Erythroblast (primary cell): ENCODE measurements at places on chromosomes 5 and 9.

- peak; percentile 11 for DNase-seq
Observed at GRCh38 chr9:89234205-89235067, 55.8 kb upstream of the SHC3 start.

DNA sequence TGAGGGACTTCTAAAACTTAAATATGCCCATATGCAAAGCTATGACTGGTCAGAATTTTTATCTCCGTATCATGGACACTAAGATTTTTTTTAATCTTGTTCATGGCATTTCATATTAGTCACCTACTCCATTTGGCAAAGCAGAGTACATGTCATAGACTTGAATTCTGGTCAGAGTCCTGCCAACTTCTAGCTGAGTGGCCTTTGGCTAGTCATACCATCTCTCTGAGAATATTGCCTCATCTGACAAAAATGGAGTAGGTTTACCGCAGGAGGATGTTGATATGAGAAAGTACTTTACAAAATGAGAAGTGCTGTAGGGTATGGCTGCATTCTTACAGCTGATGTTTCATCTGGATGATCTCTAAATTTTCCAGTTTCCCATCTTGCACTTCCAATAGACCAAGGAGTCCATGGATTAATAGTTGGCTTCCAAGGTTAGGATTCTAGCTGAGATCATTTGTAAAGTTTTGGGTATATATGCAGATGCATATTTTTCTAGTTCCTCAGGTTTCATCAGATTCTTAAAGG lies 150.8 kb upstream of the NR3C1 start:
- no peak for DNase-seq

- DNase-seq = no peak
Observed at GRCh38 chr5:65341835-65342234, 139.9 kb downstream of the ADAMTS6 start.

- no peak for DNase-seq
Observed at GRCh38 chr5:16505140-16505891, 39.7 kb upstream of the ZNF622 start.

GRCh38 chr5:96256795-96257470 lies 176.1 kb downstream of the PCSK1 start:
- DNase-seq = peak; percentile 39

- DNase-seq = no peak
Observed at GRCh38 chr5:91277840-91278239, 105.3 kb downstream of the ARRDC3 start.

- peak; percentile 58 for DNase-seq
Observed at GRCh38 chr9:131312822-131313770, 23.6 kb downstream of the PLPP7 start.

DNA sequence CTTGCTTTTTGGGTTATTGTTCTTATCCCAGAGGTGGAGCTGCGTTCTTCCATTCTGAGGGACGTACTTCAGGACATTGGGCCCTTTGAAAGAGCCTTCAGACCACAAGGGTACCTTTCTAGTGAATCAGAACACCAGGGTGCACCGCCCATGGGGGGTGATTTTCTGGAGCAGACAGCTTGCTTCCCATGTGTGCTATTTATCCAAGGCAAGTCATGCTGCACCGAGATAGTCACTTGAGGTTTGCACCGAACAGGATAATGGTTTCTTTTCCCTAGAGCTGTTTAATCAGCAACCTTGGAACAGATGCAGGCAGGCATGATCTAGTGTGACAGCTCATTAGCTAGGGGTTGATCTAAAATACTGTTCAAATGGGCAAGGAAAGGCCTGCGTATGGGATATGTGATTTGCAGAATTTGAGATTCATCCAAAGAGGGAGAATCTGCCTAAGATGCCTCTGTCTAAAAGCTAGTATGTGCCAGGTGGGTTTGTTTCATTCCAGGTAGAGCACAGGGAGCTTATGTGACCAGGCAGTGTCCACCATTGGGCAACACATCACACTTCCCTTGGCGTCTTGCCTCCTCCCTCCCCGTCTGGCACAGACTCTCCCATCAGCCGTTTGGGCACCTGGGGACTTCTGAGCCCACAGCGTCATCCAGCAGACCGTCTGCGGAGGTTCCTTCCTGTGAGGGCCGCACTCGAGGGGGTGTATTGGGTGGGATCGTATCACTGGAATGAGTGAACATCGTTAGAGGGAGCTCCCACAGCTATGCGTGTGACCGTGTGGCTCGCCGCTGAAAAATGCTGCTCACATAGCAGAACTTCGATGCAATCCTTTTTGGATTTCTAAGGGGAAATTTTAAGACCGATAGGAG lies 23.0 kb downstream of the ABL1 start:
- DNase-seq = no peak

GRCh38 chr5:60701321-60701968 lies 1.5 kb upstream of the DEPDC1B start:
- peak; percentile 33 for DNase-seq

DNA sequence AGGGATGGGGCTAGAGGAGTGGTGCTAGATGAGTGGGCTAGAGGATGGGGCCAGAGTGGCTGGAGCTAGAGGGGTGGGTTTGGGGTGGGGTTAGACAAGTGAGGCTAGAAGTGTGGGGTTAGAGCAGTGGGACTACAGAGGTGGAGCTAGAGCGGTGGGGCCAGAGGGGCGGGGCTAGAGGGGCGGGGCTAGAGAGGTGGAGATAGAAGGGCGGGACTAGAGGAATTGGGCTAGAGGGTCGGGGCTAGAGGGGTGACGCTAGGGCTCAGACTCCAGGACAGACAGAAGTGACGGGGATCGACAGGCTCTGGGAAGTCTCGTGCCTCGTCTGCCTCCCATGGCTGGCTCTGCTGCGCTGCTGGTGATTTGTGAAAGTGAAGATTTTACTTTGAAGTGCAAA lies 31.0 kb upstream of the TENT4A start:
- DNase-seq = no peak
